Stimulated activated CD4-positive, alpha-beta T cell treated with anti-CD3 and anti-CD28 coated beads, TNF-alpha, amount 100 ng/mL, for 24 hours (primary cell): ENCODE measurements at places on chromosomes 1 and 21.

DNA sequence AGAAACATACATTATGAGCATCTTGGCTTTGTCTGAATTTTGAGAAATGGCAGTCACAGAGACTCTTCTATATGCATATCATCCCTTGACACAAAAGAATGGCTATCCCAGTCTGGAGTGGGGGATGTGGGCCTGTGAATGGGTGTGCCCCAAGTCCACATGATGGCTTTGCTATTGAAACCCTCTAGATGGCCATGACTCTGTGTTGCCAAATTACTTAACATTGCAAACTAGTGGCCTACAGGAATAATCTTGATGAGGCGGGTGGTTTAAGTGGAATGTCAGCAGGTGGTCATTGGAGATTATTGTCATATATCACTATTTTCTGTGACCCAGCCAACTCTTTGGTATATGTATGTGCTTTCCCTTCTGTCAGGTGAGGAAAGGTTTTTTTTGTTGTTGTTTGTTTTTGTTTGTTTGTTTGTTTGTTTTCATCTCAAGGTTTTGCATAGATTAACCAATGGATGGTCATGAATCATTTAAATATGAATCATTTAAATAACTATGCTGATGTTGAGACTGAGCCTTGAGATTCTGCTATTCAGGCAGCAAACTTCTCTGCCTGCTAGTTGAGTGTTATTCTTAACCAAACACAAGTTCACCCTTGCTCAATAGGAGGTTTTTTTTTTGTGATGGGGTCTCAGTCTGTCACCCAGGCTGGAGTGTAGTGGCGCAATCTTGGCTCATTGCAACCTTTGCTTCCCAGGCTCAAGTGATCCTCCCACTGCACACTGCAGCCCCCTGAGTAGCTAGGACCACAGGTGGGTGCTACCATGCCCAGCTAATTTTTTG, 103.0 kb downstream of the NOS1AP start:
- DNase-seq = no peak

GRCh38 chr1:228176461-228177182, 11.0 kb downstream of the IBA57 start:
- no peak for DNase-seq

DNA sequence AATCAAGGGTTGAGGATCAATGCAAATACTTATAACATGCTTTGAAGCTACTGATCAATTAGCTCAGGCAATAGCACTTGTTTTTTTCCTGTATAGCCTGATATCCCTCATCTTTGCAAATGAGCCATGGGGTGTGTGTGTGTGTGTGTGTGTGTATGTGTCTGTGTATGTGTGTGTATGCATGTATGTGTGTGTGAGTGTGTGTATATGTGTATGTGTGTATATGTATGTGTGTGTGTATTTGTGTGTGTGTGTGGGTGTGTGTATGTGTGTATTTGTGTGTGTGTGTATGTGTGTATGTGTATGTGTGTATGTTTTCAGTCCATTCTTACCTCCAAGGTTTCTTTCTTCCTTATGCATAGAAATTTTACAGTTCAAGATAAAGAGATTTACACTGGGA, 78.4 kb upstream of the SSX2IP start:
- no peak for DNase-seq

DNA sequence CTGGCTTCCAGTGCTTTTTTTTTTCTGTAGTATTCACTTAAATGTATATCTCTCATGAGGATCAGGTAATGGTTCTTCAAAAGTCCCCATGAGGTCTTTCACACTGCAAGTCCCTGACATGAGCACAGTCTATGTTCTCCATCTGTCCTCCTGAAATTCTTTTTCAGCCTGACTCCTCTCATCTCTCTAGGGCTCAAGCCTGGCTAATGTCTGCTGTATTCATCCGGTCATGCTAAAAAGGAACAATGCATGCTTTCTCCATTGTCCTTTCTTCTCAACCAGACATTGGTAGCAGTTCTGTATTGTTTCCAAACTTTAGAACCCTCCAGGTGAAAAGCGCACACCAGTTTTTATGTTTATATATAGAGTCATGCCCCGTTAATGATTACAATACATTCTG, 368.3 kb upstream of the OLFM3 start:
- no peak for DNase-seq
